ENCODE measurements at places on chromosomes 7 and 10.

DNA sequence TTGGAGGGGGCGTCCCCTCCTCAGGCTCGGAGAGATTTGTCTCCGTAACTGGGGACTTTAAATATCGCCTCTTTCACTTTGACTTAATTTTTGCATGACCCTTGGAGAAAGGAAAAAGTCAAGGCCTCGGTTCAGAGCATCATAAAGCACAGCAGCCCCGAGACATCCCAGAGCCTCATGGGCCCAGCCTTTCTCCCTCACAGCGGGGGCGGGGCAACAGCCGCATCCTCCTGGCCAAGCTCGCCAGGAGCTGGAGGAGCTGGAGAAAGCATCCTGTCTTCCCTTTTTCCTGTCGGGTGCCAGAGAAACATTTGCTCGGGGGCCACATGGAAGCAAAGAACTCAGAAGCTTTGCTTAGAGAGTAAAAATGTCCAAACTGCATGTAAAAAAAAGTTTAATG, 43.6 kb upstream of the DPYSL4 start:
- DNase-seq, result no peak

- no peak for DNase-seq
Measured at GRCh38 chr10:42809676-42810075, 27.1 kb downstream of the BMS1 start.

GRCh38 chr10:24826009-24826408, 102.3 kb upstream of the ARHGAP21 start:
- peak; percentile 36 for DNase-seq

DNA sequence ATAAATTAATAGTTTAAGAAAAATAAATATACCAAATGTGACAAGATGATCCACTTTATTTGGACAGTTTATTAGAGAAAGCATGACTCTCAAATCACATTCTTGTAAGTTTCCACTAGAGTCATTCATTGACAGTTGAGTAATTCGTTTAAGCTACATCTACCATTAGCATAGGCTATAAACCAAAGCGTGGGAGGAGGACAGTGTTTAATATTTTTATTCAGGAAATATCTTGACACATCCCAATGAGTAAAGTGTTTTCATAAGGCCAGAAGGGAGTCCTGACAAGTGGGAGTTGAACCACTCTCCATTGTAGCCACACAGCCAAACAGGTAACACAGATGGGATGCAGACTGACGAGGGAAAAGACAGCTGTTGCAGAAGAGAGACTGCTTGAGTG, 386.5 kb upstream of the SEMA3D start:
- DNase-seq, result no peak

- no peak for DNase-seq
Measured at GRCh38 chr7:55342216-55342871, 22.8 kb upstream of the LANCL2 start.

DNA sequence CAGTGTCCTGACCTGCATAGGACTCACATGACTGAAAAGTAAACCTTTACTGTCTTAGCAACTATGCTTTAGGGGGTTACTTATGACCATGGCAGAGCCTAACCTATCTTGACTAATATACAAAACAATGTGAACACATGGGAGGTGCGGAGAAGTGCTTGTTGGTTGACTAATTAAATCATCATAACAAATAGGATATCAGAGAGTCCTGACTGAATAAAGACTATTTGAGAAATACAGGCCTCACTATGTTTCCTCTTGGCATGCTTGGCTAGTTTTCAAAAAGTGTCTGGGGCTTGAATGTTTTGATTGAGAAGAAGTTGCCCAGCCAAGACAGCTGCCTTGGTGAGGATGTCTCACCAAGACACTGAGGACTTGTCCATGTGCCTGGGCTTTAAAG, 104.4 kb upstream of the PHYHIPL start:
- DNase-seq, result no peak

- DNase-seq, result no peak
Measured at GRCh38 chr10:48509974-48510692, 94.7 kb downstream of the ARHGAP22 start.

DNA sequence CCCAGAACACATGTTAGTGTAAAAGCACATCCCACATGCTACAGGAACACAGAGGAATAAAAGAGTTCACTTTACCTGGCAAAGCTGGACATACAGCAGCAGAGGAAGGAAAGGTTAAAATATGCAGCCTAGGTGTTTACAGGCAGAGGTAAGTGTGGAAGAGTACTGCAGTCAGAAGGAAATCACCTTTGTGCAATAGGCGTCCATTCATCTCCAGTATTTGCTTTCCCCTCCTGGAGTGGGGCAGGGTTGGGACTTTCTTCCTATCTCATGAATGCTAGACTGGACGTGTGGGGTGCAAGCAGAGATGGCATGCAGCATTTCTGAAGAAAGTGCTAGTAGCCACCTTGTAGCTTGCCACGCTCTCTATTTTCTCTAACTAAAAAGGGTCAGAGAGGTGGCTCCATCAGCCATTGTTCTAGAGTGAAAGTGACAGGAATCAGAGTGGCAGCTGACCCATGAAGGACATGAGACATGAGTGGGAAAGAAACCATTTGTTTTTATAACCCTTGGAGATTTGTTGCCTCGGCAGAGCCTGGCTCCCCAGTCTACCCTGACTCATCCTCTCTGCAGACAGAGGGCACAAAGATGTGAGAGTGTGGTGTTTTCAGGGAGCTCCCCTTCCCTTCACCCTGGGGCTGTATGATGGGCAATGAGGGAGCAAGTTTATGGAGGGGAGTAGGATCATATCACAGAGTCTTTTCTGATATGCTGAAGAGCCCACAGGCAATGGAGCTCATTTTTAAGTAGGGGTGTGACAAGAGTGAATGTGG, 101.2 kb upstream of the SEC61G start:
- DNase-seq, result no peak

DNA sequence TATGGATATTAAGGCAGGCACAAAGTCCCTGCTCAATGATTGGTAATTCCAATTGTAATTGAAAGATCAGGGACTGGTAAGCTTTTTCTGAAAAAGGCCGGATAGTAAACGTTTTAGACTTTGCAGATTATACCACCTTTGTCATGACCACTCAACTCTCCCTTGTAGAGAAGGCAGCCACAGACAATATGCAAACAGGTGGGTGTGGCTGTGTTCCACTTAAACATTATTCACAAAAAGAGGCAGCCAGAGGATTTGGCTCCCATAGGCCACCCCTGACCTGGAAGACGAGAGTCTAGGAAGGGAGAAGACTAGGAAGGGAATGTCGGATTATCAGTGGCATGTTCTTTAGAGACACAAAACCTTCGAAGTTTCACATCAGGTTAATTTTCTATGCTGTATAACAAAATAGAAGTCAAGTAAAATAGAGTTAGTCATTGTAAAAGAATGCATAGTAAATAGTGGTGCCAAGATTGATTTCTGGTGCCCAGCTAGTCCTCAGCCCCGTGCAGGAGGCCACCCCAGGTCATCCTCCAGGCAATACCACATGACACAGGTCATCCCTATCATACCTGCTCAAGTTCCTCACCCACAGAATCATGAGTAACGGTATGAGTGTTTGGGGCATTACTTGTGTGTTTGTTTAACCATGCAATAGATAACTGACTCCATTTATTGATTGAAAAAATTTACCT, 193.8 kb downstream of the PLPP4 start:
- DNase-seq, result no peak

- DNase-seq, result no peak
Measured at GRCh38 chr10:19333631-19334030, 285.0 kb downstream of the MALRD1 start.

GRCh38 chr7:140263277-140263676, 86.5 kb upstream of the KDM7A start:
- DNase-seq, result no peak

GRCh38 chr10:88783724-88784123, 18.8 kb upstream of the LIPM start:
- no peak for DNase-seq

DNA sequence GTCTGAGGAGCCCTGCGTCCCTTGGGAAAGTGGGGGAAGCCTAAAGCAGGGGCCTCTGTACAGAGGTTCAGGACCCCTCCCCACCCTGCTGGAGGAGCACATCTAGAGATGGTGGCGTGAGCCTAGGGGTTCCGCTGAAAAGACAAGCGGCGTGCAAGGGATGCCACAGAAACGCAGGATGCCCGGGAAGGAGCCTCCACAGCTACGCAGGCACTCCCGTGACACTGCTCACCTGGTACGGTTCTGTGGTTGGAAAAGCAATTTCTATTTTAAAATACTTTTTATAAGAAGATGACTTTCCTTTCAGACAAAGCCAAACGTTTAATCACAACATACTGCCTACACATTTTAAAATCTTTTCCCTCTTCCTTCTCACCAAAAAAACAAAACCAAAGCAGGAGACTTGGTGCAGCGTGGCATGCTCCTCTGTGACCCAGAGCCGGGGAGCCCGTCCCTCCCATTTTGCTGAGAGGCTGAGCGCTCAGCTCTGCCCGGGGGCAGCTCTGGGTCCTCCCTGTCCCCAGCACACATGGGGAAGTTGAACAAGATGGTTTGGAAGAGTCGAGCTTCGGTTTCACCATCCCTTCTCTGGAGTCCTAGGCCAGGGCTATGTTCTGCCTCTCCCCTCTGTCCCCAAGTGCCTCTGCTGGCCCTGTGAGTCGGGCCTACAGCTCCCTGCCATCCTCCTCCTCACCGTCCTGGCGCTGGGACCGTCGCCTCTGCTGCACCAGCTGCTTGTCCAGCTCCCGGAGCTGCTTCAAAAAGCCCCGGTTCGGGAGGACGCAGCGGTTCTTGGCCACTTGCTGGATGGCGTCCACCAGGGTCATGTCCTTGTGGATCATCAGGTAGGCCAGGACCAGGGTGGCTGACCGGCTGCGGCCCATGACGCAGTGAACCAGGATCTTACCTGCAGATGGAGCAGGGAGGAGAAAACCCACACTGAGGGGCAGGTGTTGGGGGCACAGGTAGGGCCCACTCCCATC, 74.0 kb upstream of the SAMD8 start:
- no peak for DNase-seq

GRCh38 chr7:153566324-153566723, 485.9 kb upstream of the DPP6 start:
- DNase-seq, result no peak

DNA sequence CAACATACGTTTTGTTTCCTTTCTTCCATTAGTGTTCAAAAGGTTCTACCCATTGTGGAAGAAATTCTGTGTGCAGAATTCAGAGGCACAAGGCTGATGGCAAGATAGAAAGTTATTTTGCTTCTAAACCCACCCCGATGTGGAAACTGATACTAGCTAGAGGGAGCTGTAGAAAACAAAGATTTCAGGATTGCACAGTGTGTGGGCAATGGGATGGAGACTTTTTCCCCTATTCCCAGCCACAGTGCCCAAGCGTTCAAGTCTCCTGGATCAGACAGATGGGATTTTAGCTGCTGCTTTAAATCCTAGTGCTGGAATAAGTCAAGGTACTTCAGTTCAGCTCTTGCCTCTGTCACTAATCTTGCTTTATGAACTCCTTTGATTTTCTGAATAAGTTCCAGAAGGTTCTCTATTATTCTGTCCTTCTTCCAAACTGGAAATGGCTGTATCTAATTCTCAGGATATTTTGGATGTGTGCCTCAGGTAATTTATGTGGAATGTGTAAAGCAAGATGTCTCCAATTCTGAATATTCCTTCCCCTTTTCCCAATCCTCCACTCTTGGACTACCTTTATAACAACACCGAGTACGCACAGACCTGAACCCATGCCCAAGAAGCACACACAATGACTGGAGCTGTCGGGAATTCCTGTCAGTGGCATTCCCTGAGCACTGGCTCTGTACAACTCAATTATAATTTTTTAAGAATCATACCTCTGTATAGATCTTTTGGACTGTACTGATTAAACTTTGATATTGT, 473.0 kb downstream of the PLXDC2 start:
- DNase-seq, result no peak

GRCh38 chr10:18984531-18984930, 64.1 kb upstream of the MALRD1 start:
- no peak for DNase-seq

DNA sequence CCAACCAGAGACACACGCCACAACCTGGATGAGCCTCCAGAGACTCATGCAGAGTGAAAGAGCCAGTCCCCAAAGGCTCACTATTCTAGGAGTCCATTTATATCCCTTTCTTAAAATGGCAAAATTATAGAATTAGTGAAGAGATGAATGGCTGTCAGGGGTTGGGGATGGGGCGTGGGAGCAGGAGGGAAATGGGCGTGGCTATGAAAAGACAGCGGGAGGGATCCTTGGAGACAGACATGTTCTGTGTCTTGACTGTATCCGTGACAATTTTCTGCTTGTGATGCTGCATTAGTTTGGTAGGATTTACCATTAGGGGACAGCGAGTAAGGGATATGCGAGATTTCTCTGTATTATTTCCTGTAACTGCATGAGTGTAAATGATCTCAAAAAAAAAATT, 33.0 kb downstream of the FAM53B start:
- DNase-seq, result no peak

DNA sequence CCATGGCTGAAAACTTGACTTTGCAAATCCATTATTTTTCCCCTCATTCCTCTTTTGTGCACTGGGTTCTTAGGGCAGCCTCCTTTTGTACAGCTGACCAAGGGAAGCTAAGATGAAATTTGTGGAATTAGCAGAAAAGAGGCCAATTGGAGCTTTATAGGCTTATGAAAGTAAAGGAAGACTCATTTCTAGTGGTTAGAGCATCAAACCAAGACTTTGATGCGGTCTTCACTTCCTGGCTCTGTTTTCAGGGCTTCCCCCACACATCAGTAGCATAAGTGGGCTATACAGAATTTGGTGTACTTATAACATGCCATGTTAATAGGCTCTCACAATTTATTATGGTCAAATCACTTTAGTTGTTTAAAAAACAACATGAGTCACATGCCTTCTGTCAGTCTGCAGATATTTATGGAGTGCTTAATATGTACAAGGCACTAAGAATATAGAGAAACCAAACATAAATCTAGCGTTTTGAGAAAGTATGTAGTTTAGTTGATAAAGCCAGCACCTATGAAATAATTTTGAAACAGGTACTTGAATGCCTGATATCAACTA, 5.7 kb downstream of the AUTS2 start:
- DNase-seq, result no peak

- no peak for DNase-seq
Measured at GRCh38 chr7:116511552-116512519, 12.3 kb downstream of the CAV2 start.

GRCh38 chr10:72140850-72141249, 52.5 kb upstream of the SPOCK2 start:
- no peak for DNase-seq

DNA sequence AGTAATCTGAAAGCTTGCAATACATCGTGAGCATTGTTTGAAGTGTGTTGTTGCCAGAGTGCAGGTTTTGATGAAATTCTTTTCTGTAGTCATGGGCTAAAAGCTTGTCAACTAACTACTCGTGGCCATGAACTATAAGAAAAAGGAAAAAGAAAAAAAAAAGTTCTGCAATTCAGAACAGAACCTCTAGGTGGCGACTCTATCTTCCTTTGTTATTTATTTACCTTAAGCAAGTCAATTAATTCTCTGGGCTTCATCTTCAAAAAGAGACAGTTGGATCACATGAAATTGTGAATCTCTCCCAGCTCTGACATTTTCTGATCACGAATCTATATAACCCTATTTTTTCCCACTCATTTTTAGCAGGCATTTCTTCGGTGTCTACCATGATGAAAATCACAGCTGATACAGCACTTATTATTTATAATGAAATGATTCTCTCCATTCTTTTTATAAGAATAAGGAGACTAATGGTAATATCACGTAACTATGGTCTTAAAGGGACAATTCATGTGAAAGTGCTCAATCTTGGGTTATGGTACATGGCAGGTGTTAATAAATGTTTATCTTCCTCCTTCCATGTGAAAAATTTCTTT, 18.8 kb downstream of the TMEM196 start:
- peak; percentile 55 for DNase-seq
